ENCODE measurements at places on chromosomes 11 and 22. TPM values are rescaled to one million over a fixed set of nuclear protein-coding genes. Genes with fewer than 3 reads are reported as not detected.

ASPHD2 gene
- 1.9 TPM for polyA plus RNA-seq

P4HA3 gene
- polyA plus RNA-seq: 8.5 TPM

MFNG gene
- 0.06 TPM for polyA plus RNA-seq

GNAZ gene
- polyA plus RNA-seq: 0.25 TPM

CRYBB1 gene
- not detected for polyA plus RNA-seq

All from AG04450 (cell line).